GM20000 (cell line): ENCODE measurements at places on chromosomes 1 and 21.
A peak's percentile ranks its signal among the peaks of the same experiment; 100 is the strongest.

DNA sequence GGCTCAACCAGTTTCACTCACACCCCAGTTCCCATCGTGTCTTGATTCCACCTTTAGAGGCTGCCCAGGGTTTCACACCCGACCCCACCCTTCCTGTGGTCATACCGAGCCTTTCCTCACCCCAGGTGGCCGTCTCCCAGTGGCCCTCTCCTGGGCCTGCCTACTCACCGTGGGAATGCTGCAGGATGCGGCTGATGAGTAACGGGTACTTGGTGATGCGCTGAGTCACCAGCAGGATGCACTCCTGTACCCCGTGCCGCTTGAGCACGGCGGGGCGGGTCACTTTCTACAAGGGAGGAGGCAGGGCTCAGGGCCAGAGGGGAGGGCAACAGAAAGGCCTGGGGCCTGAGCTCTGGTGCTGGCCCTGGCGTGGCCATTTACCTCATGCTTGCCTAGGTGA is 16.4 kb downstream of the ARHGEF2 start:
- DNase-seq, result no peak

GRCh38 chr1:45321444-45321843 is 5.3 kb upstream of the HPDL start:
- DNase-seq, result no peak

GRCh38 chr1:223136086-223136485 is 7.0 kb downstream of the TLR5 start:
- no peak for DNase-seq

GRCh38 chr21:45639206-45640000 is 4.1 kb upstream of the PCBP3 start:
- DNase-seq, result no peak

DNA sequence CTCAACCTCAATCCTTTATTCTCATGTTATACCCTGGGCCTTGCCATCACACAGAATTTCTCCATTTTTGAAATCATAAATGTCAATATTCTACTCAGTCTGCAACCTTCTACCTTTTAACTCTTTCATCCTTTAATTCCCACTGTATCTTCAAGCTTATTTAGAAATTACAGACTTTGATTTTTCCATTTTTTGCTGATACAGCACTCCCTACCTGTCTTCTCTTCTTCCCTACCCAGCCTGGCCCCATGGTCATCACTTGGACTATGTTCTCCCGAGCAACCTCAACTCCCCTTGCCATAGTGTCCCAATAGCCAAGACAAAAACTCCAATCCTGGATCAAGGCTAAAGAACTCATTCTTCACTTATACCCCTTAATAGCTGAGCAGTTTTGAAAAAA is 14.6 kb downstream of the WARS2 start:
- no peak for DNase-seq

DNA sequence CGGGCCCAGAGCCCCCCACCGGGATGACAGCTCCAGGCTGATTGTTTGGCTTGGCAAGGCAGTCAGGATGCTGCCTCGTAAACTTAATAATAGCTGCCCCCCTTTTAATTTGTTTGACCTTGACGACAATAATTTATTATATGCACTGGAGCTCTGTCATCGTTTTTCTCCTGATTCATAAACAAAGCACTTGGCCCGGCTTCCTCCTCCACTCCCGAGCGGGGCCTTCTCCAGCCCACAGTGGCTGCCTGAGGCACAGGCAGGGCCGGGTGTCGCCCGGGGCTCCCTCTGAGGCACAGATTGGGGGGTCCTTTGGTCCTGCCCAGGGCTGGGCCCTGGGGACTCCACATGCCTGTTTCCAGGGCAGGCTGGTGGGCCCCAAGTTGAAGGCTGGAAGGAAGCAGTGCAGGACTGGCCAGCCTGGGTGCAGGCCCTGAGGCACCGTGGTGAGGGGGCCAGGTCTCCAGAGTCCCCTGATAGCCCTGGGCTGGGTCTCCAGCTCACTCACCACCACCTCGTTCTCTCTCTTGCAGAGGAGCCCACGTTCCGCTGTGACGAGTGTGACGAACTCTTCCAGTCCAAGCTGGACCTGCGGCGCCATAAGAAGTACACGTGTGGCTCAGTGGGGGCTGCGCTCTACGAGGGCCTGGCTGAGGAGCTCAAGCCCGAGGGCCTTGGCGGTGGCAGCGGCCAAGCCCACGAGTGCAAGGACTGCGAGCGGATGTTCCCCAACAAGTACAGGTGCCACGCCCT is 52.0 kb upstream of the ARHGEF16 start:
- no peak for DNase-seq

GRCh38 chr1:10941891-10942541 is 70.4 kb upstream of the TARDBP start:
- DNase-seq, result peak; percentile 83

DNA sequence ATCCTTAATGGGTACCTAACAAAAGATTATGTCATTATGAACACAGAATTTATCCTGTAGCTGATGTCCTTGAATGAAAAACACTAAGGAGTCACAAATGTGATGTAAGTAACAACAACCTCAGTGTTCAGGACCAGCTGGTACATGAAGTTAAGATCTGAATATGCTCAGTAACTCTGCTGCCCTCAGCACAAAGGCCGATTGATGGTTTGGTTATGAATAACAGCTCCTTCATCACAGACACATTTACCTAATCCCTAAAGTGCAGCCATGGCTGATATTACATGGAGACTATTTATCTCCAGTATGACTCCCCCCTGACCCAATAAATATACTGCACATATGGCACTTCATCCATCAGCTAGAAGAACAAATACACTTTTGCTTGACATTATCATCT is 75.2 kb downstream of the PLPPR5 start:
- DNase-seq, result no peak

DNA sequence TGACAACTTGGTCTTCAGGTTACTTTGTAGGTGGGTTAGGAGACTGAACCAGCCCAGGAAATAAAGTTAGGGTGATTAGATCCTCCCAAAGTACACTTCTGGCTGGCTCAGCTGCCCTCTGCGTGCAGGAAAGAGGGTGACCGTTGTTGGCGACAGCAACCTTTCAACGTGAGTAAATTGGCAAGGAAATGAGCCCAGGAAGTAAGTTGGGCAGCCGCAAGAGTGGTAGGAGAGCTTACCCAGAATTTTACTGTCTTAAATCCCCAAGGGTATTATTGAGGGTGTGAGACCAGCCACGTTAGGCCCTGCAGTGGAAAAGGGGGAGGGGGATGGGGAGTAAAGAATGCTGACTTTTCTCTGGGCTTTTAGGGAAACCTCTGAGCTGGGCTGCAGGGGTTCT is 1.6 kb downstream of the TENT5C start:
- no peak for DNase-seq

DNA sequence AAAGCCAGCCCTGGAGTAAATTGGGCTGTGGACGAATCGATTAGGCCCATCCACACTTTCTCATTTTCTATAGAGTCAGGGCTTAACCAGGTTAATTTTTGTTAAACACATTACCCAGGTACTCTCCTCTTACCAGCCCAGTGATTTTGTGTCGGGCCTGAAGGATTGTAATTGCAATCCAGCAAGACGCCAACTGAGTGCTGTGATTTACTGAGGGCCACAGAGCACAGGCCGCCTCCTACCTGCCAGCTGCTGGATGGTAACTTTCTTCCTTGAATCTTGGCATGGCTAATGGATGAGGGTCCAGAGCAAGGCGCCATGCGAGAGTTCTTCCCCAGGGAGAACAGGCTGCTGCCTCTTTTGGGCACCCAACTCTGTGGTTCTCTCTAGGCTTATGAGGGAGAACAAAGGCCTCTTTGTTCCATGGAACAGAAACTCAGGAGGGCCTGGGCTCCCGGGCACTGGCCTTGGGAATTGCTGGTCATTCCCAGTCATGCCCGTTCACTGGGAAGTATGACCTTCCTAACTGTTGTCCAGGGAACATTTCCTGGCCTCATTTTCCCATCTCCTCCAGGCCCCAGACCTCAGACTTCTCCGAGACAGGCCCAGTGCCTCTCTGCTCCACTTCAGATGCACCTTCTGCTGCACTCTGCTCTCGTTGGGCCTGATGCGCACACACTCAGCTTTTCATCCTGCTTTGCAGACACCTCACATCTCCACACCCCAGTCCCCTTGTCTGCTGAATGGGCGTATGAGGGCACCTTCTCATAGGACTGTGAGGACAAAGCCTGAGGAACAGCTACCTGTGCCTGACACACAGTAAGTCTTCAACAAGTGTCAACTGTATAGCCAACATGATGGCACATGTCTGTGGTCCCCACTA is 57.3 kb downstream of the SYF2 start:
- no peak for DNase-seq

GRCh38 chr1:59316497-59317128 is 19.7 kb downstream of the FGGY start:
- no peak for DNase-seq

GRCh38 chr1:108190001-108190634 is 10.0 kb downstream of the SLC25A24 start:
- no peak for DNase-seq

- no peak for DNase-seq
Observed at GRCh38 chr1:17078991-17079868, 25.4 kb upstream of the SDHB start.

DNA sequence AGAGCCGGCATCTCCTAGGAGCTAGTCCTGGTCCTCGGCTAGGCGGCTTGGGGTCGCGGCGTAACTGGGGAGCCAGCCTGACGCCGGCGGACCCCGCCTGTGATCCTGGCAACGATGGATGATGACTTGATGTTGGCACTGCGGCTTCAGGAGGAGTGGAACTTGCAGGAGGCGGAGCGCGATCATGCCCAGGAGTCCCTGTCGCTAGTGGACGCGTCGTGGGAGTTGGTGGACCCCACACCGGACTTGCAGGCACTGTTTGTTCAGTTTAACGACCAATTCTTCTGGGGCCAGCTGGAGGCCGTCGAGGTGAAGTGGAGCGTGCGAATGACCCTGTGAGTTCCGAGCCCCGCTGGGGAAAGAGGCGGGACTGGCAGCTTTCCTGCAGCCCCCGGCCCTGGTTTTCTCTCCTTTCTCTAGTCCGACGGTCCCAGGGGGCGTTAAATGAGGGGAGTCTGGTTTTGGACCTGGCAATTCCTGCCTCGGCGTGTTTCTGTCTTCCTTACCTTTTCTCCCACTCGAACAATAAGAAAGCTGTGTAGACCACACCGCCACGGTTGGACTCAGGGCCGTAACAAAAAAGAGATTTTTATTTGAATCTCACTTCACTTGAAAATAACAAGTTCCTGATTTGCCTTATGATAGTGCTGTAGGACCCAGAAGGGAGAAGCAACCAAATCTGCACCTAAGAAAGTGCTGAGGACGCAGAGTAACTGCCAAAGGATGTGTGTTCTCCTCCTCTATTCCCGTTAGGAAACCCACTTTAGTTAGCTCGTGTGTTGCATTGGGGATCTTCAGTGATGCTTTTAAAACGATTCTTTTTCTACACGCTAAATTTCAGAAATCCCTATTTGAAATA is at the start of gene SPRTN:
Gene SPRTN, plus strand, starts transcription at position 24 of the 859 bp plus-strand sequence. Its CDS starts 91 bp downstream, at position 115.
- peak; percentile 27 for DNase-seq

DNA sequence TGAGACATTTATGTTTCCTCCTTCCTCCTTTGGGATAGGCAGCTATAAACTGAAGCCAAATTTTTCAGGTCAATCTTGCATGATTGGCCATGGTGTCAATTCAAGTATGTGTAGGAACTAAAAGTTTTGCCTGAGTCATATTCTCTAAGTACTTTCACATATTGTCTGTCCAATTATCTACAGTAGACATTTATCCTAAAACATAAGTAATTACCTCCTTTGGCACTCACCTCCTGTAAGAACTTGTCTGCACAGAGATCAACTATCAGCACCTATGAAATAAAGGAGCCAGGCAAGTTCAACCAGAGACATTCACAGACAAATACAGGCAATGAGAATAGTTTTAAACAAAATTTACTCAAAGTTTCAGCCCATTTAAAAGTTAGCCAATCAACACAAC is 14.2 kb upstream of the BCAS2 start:
- DNase-seq, result no peak

- DNase-seq, result no peak
Observed at GRCh38 chr1:172916116-172916515, 134.6 kb downstream of the TNFSF18 start.

- DNase-seq, result no peak
Observed at GRCh38 chr21:27300770-27301169, 333.9 kb upstream of the ADAMTS5 start.

DNA sequence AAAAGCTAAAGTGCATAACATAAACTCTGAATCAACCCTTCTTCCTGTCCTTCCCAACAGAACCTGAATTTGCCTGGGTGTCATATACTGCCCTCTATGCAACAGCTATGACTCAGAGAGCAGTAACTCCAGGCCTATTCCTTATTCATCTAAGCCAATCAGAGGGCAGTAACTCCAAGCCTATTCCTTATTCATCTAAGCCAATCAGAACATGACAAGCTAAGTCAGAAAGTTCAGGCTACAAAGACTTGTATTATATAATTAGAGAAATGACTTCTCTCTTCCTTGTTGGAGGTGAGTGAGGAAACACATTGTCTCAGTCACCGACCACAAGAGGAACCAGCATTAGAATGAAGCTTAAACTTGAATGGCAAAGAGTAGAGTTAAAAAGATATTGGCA is 26.2 kb upstream of the TADA1 start:
- no peak for DNase-seq

DNA sequence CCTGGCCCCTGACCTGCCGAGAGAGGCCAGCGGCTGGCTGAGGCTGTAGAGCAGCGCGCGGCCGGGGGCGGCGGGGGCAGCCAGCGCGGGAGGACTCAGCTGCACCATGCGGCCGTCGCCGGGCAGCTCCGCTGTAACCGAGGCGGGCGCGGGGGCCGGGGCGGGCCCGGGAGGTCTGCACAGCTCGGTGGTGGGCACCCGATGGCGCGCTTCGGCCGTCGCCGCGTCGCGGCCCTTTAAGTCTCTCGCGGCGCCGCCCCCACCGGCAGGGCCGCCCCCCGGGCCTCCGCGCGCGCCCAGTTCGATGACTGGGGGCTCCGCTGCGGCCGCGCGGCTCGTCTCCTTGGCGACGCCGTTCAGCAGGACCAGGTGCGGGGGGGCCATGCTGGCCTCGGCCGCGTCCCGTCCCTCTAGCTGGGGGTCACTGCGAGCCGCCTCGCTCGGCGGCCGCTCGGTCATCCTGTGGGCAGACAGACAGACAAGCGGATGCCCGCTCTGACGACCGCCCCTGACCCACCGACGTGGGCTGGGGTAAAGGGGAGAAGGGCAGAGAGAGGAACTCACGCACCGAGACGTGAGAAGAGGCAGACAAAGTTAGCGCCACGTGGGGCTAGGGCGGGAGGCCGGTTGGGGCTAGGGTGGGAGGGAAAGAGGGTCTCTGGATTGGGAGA is 6.5 kb downstream of the TAL1 start:
- DNase-seq, result no peak

- no peak for DNase-seq
Observed at GRCh38 chr21:45326891-45327440, 39.3 kb upstream of the POFUT2 start.

- DNase-seq, result no peak
Observed at GRCh38 chr1:232594768-232595698, 34.9 kb downstream of the SIPA1L2 start.
